NCI-H1105 treated with DMSO at 0.1 percent for 48 hours (cell line): ENCODE measurements at places on chromosomes 1 and 21.
A peak's percentile ranks its signal among the peaks of the same experiment; 100 is the strongest.

GRCh38 chr1:182069028-182069466, 7.5 kb upstream of the ZNF648 start:
- peak; percentile 64 for DNase-seq

GRCh38 chr1:37691497-37692077, 729 bp upstream of the CDCA8 start:
- peak; percentile 39 for DNase-seq

- no peak for DNase-seq
These were observed 25.4 kb downstream of the GNAI3 start for GRCh38 chr1:109573785-109574184.

GRCh38 chr1:203148127-203148526, 20.6 kb downstream of the ADORA1 start:
- peak; percentile 22 for DNase-seq

- no peak for DNase-seq
These were observed 1.7 kb downstream of the PCNX2 start for GRCh38 chr1:233293556-233294446.

DNA sequence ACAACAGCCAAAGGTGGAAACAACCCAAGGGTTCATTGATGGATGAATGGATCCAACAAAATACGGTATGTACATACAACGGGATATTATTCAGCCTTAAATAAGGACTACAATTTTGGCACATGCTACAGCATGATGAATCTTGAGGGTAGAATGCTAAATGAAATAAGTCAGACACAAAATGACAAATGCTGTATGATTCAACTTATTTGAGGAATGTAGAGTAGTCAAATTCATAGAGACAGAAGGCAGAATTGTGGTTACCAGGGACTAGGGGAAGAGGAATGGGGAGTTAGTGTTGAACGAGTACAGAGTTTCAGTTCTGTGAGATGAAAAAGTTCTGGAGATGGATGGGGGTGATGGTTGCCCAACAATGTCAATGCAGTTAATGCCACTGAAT, 118.0 kb upstream of the PAXBP1 start:
- DNase-seq: no peak

- DNase-seq: peak; percentile 43
These were observed 563.9 kb upstream of the NR5A2 start for GRCh38 chr1:199463521-199464127.

DNA sequence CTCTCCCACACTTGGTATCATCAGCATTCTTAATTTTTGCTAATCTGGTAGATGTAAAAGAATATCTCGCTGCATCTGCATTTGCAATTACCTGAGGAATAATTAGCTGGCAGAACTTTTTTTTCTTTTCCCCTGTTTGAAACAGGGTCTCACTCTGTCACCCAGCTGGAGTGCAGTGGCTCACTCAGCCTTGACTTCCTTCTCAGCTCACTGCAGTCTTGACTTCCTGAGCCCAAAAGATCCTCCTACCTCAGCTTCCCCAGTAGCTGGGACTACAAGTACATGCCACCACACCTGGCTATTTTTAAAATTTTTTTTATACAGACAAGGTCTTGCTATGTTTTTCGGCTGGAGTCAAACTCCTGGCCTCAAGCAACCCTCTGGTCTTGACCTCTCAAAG, 35.4 kb upstream of the ENAH start:
- DNase-seq: no peak

DNA sequence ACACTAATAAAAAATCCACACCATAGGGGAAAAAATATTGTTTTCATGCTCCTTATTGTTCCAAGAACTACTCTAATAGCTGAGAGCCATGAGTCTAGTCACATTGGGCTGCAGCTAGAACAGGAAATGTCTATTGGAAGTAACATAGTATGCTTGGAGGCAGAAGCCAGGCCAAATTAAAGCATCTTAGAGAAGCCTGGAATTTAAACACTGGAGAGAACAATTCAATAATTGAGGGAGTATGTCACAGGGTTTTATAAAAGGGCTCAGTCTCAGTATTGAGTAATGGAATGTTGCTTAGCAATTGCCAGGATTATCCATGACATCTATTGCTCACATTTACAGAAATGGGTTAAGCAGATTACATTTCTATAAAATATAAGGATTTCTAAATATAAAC, 471.3 kb downstream of the LMO4 start:
- DNase-seq: no peak

DNA sequence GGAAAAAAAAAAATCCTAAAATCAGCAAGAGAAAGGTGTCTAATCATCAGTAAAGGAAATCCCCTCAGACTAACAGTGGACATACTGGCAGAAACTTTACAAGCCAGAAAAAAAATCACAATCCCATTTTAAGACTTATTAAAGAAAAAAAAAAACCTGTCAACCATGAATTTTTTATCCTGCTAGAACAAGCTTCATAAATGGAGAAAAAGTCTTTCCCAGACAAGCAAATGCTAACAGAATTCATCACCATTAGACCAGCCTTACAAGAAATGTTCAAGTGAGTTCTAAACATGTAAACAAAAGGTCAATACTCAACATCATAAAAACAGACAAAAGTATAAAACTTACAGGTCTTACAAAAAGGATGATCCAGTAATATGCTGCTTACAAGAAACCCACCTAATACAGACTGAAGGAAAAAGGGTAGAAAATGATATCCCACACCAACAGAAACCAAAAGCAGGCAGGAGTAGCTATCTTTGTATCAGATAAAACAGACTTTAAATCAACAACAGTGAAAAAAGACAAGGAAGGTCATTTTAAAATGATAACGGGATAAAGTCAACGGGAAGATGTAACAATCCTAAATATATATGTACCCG, 129.6 kb downstream of the EVI5 start:
- no peak for DNase-seq

- no peak for DNase-seq
These were observed 3.2 kb upstream of the LHX8 start for GRCh38 chr1:75130865-75131564.
